Activated CD4-positive, alpha-beta memory T cell treated with anti-CD3 and anti-CD28 coated beads for 36 hours (primary cell): ENCODE measurements at places on chromosomes 6 and 20. TPM values are rescaled to one million over a fixed set of nuclear protein-coding genes. Genes with fewer than 3 reads are reported as not detected.

The RCAN2 gene
- 5.4 TPM for total RNA-seq

The OLIG3 gene
- 0.15 TPM for total RNA-seq

The SLC22A7 gene
- not detected for total RNA-seq

The BCAS1 gene
- 0.17 TPM for total RNA-seq

The PPP1R16B gene
- total RNA-seq: 111 TPM

The DYNLT2 gene
- total RNA-seq: 2.0 TPM

The SCRT2 gene
- total RNA-seq: not detected

The LY6G6F gene
- total RNA-seq: not detected

The NRN1 gene
- total RNA-seq: 1.00 TPM

The BMP7 gene
- not detected for total RNA-seq

The GABRR2 gene
- 0.51 TPM for total RNA-seq

The RNF39 gene
- total RNA-seq: not detected

The PTCHD4 gene
- total RNA-seq: not detected

The BPIFA1 gene
- total RNA-seq: not detected

The GJA1 gene
- not detected for total RNA-seq

The KCNK16 gene
- total RNA-seq: not detected
